ENCODE measurements at places on chromosomes 11 and 22.

DNA sequence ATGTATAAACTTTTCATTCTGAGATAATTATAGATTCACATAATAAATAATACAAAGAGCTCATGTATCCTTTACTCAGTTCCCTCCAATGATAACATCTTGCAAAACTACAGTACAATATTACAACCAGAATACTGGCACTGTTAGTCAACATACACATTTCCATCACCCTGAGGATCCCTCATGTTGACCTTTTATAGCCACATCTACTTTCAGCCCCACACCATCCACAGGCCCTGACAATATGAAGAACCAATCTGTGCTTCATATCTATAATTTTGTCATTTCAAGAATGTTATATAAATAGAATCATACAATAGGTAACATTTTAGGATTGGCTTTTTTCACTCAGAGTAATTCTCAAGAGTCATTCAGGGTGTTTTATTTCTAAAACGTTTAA is 115.5 kb downstream of the MRTFA start:
- no peak for DNase-seq

GRCh38 chr22:20028855-20029549 is 8.1 kb downstream of the TANGO2 start:
- DNase-seq = no peak

DNA sequence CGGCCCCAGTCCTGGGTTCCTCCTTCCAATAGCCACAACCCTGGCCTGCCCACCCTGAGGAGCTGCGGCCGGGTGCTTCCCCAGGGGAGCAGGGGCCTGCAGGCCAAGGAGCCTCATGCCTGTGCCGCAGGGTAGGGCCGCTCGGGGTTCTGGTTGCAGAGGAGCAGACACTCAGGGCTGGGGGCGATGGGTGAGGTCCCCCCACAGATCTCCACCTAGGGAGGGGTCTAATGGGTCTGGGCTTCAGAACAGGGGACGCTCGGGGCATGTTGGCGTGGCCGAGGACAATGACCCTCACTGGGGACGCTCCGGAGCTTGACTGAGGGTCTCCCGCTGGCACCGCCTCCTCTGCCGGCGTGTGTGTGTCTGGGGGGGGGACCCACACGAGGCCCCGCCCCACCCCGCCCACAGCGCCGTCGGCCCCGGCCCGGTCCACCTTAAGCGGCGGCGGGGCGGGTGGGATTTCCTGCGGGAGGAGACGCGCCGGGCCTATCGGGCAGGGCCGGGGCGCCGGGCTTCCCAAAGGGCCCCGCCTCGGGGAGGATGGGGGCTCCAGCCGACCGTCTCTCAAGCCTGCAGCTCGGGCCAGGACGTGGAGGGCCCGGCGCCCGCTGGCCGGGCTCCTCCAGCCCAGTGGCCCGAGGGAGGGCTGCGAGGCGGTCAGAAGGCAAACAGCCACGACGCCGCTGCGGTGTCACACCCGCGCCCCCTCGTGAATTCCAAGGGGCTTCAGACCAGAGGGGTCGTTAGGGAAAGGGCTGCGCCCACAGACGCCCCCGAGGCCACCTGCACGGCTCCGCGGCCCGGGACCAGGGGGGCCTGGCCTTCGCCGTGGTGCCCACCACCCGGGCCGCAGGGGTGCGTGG is 640 bp upstream of the ZDHHC8 start:
- DNase-seq = peak; percentile 81

GRCh38 chr11:77580712-77581337 is 8.9 kb upstream of the AQP11 start:
- DNase-seq = no peak

DNA sequence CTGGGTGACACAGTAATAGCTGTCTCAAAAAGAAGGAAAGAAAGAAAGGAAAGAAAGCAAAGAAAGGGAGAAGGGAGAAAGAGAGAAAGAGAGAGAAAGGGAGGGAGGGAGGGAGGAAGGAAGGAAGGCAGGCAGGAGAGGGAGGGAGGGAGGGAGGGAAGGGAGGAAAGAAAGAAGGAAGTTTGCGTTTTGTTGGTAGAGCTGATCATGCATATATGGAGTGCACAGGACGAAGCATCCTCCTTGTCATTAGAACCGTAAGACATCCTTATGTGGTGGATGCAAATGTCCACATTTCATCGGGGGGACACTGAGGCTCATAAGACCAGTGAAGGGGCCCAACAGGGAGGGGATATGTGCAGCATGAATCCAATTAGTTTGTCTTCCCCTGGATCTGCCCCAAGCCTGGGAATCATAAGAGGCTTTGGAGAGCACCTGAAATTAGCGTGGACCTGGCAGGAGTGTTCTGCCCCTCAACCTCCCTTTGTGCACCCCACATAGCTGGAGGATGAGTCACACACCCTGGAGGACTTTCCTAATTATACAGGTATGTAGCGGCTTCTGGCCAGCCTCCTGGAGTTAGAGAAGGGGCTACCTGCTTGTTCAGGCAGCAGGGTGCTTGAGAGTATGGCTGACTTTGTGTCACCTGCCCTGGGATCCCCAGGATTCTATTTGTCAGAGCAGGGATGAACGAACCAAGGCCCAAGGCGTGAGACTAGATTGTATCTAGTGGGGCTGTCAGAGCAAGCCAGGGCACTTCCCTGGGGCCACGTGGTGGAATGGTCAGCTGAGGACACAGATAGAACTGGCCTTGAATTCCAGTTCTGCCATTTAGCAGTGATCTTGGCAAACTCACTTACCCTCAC is 119.7 kb upstream of the CD82 start:
- DNase-seq = no peak

DNA sequence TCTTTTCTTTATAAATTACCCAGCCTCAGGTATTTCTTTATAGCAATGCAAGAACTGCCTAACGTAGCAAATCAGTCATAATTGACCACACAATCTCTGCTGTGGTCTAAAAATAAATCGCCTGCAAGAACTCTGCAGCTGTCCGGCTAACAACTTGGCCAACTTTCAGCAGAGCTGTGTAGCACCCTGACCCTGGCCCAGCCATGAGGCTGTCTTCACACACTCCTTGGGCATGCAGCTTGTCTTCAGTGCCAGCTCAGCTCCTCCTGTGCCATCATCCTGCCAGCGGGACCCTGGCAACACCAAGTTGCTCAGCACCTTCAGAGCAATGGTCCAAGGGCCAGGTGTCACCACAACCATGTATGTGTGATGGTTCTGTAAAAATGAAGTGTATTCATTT is 355.6 kb downstream of the OPCML start:
- DNase-seq = no peak

DNA sequence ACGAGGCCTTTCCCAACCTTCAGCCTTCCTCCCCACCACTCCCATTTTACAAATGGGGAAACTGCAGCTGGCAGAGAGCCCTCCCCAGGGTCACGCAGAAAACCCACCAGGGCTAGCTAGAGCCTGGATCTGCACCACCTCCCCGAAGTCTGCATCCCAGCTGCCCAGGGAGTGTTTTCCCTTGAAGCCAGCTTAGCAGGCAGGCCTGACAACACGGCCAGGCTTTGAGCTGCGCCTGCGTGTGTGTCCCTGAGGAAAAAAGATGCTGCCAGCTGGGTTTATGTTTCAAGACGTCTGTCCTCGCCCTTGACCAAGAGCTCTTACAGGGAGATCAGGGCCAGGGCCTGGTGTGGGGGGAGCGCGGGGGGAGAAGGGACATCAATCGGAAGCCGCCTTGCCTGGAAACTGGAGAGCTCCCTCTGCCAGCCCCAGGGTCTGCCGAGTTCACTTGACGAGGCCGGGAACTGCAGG is 20.3 kb downstream of the WNT11 start:
- no peak for DNase-seq

- no peak for DNase-seq
Observed at GRCh38 chr22:24216541-24217209, 28.2 kb downstream of the GGT5 start.

GRCh38 chr11:65432686-65433582 is 10.3 kb downstream of the NEAT1 start:
- DNase-seq = peak; percentile 63

DNA sequence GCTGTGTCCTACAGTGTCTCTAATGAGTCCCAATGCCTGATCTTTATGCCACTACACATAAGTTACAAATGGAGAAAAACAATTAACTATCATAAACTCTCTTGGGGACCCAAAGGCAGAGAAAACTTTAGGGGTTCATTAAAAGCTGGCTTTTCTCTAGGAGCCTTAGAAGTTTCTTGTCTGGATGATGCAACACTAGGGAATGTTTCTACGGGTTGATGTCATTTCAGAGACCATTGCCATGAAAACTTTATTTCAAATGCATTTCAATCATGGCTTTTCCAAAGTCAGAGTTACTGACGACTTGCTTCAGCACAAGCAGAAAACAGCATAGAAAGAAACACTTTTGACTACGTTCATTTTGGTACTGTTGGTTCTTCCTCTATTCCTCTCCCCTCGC is 8.5 kb upstream of the OR8B12 start:
- DNase-seq = peak; percentile 7

DNA sequence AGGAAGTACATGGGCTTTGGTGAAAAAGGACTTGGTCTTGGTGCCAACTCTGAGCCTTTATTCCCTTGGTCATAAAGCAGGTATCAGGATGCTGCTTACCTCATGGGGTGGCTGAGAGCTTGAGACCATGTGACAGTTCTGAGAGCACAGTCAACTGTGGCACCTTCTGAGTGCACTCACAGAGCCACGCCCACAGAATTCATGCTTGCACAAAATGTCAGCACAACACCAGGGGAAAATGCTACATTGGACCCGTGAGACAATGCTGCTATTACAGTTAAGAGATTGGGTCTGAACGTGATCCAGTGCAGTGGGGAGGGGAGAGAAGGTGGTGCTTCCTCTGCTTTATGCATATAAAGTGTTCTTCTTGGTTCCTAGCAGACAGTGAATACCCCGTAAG is 79.5 kb upstream of the SPON1 start:
- no peak for DNase-seq

GRCh38 chr22:48602805-48603518 is 1224.7 kb downstream of the BRD1 start:
- DNase-seq = no peak

GRCh38 chr11:62646825-62647608 is 604 bp upstream of the GANAB start:
- no peak for DNase-seq

DNA sequence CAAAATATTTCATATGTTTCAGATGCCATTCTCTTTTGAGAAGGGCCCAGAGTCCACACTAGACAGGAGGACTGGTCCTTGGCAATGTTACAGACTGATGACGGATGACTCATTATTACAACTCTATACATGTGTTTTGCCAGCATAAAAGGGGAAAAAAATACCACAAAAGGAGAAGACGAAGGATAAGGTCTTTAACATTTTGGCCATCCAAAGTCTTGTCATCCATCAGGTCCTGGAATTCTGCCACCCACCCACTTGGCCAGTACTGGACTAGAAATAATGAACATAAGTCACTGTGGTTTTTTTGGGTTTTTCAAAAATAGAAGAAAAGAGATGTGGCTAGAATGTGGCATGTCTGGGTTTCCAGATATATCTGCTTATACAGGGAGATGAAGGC is 57.7 kb upstream of the BDNF start:
- DNase-seq = peak; percentile 95

GRCh38 chr22:47384977-47385376 is 622.5 kb downstream of the TBC1D22A start:
- DNase-seq = no peak

DNA sequence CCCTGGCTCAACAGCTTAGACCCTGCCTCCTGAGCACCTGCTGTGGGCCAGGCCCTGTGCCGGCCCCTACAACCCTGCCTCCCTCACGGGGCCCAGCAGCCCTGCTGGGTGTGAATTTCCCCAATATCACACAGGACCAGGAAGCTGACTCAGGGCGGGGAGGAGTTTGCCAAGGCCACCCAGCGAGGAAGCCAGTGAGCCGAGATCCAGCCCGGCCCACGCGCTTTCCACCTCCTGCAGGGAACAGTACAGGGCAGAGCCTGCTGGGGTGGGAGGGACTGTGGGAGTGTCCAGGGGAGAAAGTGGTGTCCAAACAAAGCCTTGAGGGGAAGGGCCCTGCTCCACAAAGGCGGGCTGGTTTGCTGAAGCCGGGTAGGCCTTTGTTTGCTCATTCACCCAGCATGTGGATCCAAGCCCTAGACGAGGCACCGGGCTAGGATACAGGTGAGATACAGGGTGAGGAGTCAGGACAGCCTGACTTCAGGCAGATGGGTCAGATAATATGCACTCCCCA is 26.8 kb downstream of the RPL3 start:
- peak; percentile 98 for DNase-seq

- DNase-seq = no peak
Observed at GRCh38 chr11:120840661-120841060, 183.2 kb upstream of the TBCEL start.

- DNase-seq = no peak
Observed at GRCh38 chr11:60916669-60917206, 2.8 kb downstream of the TMEM109 start.

All from fibroblast of skin of scalp (primary cell).